ENCODE measurements at places on chromosomes 5 and 9.

GRCh38 chr9:110192531-110193261 is 15.3 kb downstream of the C9orf152 start:
- no peak for DNase-seq

- no peak for DNase-seq
These were observed 260.0 kb downstream of the NR2F1-AS1 start for GRCh38 chr5:93320920-93321445.

GRCh38 chr9:130856474-130856873 is 21.4 kb downstream of the ABL1 start:
- DNase-seq: no peak

DNA sequence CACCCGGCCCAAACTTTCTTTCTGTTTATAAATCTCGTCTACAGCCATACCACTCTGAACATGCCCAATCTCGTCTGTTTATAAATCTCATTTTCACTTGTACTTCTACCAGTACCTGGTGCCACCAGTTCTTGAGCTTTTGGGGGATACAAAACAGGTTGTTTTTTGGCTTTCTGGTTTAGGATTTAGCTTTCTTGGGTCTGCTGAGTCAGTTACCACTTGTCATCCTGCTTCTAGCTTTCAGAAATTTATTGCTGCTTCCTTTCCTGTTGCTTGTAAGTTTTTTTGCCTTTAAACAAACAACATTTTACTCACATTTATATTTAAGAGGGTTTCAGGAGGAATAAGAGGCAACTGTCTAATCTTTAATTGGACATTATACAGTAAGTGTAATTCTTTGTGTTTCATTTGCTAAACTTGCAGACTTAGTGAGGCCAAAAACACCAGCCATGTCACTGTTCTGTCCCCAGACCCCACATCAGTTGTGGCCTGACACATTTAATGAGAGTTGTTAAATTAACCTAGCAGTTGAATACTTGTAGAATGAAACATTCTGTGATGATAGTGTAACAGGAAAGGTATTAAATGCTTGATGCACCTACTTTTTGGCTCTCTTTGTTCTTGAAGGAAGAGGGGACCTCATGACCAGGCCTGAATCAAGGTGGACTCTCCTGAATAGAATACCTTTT is 11.8 kb downstream of the NDFIP1 start:
- no peak for DNase-seq

GRCh38 chr9:124218438-124218982 is 39.2 kb upstream of the NEK6 start:
- DNase-seq: no peak

DNA sequence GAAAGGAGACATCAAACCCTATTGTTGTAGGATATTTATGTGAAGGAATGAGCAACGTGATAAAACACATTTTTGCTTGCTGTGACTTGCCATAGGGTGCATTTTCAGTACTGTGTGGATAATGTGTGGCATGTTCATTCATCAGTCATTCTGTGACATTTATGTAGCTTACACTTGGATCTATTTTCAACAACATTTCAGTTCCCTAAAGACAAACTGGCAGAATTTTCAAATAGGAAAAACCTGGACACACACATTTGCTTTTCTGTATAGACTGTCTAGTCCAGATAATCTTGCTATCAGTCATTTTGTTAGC is 127.7 kb downstream of the TMC1 start:
- no peak for DNase-seq

DNA sequence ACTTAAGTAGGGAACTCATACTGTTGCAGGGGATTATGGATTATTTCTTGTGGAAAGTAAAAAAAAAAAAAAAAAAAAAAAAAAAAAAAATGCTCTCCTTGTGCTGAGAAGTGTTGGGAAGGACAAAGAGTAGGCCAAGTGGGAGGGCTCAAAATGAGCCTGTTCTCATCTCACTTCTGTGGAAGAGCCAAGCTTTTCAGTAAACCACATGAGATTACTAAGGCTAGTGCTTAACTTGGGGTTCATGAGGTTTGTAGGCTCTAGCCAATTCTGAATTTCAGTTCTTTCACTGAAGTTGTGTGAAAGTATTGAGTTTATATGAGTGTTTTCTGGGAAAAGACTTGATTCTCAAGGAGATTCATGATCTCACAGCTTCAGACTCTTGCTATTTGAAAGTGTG is 23.0 kb upstream of the CEP78 start:
- no peak for DNase-seq

DNA sequence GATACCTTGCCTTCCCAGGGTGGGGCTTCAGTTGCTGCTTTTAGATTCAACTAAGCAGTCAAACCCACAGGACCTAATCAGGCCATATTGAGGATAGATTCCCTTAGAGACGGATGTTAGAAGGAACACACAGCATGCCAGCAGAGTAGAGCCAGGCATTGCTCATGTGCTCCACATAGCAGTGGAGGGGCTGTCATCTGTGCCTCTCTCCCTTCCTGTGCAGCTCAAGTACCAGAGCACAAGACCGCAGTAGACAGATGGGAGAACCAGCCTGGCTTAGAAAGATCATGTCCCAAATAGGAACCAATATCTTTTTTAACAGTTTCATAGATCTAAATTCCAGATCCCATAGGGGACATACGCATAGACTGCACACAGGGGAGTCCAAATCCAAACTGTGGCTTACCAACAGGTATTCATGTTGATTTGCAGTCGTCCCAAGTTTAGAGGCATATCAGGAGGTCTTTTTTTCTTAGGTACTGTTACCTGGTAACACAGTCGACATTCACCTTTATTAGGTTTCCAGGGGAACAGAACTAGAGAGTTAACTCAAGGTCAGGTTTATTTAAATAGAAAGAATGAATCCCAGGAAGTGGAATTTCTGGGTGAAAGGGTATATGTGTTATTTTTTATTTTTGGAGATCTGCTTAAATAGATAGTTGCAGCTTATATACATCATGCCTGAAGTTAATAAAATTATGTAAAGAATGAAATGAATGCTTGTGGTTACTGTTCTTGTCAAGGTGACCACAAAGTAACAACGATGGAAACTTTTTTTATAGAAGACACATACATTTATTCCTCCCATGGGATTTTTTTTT is 43.5 kb upstream of the PCAT7 start:
- DNase-seq: no peak

GRCh38 chr5:95969651-95970358 is 8.2 kb upstream of the ELL2 start:
- DNase-seq: no peak

GRCh38 chr5:119379096-119379495 is 23.3 kb downstream of the TNFAIP8 start:
- no peak for DNase-seq

DNA sequence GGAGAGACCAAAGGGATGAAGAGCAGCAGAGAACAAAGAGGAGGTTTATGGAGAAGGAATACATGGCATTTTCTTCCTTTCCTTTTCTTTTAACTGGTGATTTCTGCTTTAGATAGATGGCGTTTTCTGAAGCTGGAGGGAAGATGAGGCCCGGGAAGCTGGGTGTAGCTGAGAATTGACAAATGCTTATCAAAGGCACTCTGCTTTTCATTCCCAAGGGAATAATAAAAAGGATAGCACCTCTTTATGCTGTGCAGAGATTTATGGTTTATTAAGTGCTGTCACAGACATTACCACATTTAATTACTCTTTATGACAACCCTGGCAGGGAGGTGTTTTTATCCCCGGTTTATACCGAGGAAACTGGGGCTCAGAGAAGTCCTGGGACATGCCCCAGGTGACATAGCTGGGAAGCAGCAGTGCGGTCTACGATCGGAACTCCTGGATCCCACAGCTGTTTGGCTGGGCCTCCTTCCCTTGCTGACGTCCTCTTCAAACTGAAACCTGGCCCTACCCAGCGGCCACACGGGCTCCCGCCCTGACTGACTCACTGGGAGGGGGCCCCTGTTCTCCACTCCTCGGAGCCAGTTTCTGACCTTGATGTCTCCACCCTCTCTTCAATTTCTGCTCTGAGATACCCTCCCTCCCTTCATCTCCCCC is 8.2 kb upstream of the EPB41L4B start:
- DNase-seq: no peak

GRCh38 chr5:158561562-158562190 is 538.0 kb downstream of the EBF1 start:
- DNase-seq: no peak

DNA sequence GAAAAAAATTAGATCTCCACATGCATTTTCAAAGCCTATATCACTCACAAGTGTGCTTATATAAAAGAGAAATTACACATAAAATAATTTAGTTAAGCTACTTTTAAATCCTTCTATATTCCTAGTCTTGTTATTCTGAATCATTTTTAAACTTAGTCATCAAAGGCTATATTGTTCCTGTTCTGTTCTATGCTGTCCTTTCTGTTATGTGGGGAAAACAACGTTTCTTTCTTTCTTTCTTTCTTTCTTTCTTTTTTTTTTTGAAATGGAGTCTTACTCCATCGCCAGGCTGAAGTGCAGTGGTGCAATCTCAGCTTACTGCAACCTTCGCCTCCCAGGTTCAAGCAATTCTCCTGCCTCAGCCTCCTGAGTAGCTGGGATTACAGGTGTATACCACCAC is 389.2 kb upstream of the FTMT start:
- DNase-seq: no peak

GRCh38 chr9:78035383-78035993 is 3.9 kb upstream of the GNAQ start:
- no peak for DNase-seq

DNA sequence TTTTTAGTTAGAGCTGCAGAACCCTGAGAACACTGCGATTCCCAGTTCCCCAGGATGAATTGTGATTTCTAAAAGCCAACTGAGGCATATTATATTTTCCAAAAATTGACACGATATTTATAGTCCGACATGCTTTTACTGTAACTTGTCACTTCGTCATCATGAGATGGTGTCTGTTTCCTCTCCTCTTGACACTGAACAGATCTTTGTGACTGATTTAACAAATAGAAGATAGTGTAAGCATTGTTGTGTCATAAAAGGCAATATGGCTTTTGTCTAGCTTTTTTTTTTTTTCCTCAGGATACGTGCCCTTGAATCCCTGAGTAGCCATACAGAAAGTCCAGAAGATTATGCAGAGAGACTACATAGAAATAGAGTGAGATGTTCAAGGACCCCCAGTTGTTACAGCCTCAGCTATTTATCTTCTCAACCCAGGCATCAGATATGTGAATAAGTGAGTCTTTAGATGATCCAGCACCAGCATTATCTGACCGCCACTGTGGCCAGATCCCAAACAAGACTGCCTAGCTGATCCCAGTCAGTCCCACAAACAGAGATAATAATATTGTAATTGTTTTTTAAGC is 27.8 kb upstream of the CCL21 start:
- DNase-seq: no peak

- DNase-seq: no peak
These were observed 41.3 kb upstream of the ROPN1L start for GRCh38 chr5:10400411-10400810.

- DNase-seq: no peak
These were observed 302.7 kb upstream of the RFX3 start for GRCh38 chr9:3828495-3828894.

GRCh38 chr5:123717139-123717538 is 205.2 kb downstream of the CSNK1G3 start:
- DNase-seq: no peak

DNA sequence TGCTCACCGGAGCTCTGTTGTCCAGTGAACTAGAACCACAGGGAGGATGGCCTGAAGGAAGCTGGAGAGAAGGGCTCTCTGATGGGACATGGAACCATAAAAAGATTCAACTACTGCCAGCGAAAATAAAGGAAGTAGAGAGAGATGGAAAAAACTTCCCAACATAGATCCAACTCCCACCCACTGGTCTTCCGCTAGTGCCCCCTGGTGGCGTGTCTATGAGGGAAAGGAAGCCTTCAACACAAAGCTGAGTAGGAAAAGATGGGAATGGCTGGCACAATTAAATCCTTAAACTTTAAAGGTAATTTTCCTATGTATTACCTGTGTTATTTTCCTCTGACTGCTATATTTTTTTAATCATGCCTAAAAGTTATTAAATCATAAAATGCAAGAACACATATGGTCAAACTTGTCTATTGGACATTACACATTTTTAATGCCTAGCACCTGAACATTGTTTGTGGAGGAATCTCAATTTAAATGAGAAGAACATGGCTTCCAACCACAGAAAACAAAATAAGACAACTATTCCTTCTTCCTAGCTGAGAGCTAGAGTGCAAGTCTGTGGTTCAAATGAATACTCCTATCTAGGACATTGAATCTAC is 51.5 kb downstream of the CEP120 start:
- DNase-seq: no peak

DNA sequence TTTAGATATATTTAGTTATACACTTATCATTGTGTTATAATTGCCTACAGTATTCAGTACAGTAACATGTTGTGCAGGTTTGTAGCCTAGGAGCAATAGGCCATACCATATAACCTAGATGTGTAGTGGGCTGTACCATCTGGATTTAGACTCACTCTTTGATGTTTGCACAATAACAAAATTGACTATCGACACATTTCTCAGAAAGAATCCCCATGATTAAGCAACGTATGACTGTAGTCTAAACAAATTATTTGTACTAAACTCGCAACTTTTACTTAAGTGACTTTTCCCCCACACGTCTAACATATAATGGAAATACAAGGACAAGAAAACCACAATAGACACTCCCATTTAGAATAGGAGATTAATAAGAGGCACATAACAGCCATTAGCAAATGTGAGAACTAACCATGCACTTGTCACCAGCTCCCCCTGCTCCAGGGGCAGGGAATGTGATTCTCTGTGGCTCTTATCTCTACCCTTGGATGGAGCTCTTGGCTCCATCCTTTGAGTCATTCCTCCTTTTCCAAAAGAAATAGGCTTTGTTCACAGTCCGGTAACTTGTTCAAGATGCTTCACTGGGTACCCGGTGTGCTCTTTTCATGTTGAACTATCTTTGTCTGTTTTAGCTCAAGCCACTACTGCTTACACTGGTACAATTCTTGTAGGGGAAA is 8.7 kb upstream of the B4GALT1 start:
- no peak for DNase-seq

DNA sequence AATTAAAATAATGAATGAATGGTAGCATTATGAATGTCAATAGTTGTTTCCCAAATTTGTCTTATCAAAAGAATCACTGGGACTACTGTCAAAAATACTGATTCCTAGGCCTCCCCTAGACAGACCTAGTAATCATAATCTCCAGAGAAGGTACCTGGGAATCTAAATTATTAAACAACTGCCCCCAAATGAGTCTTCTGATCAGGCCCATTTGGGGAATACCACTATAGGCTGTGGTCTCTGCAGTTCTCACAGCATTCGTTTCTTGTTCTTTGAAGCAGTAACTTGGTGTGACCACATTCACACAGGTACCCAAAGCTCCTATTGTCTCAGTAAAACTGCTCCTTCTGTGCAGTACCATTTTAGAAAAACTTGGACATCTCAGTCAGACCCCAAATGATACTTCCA is 230.9 kb downstream of the PIK3R1 start:
- no peak for DNase-seq

GRCh38 chr5:128241051-128241695 is 157.6 kb downstream of the SLC12A2 start:
- no peak for DNase-seq

Measured in stimulated activated CD8-positive, alpha-beta memory T cell treated with anti-CD3 and anti-CD28 coated beads, Interleukin-2, amount 100 ng/mL, for 1 hour (primary cell).